ENCODE measurements at places on chromosomes 7 and 10. TPM values are rescaled to one million over a fixed set of nuclear protein-coding genes. Genes with fewer than 3 reads are reported as not detected.

DNA sequence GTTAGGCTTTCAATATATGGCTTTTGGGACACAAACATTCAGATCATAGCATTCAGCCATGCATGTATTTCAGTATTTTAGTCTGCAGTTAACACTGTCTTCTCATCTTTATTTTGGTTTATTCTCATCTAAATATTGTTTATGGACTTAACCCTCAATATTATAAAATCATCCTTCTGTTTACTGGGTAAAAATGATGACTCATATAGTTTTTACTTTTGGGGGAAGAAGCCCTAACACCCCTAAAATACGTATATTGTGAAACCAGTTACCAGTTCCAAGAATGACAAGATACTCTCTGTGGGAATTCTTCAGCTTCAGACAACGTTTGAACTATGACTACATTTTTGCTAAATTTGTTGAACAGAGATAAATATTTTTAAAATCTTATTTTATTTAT, 505.4 kb downstream of the LRMDA start:
- no peak for DNase-seq

GRCh38 chr10:79488336-79488735, 24.0 kb upstream of the EIF5AL1 start:
- DNase-seq = no peak

GRCh38 chr7:98956469-98956868, 78.1 kb downstream of the TRRAP start:
- DNase-seq = no peak

DNA sequence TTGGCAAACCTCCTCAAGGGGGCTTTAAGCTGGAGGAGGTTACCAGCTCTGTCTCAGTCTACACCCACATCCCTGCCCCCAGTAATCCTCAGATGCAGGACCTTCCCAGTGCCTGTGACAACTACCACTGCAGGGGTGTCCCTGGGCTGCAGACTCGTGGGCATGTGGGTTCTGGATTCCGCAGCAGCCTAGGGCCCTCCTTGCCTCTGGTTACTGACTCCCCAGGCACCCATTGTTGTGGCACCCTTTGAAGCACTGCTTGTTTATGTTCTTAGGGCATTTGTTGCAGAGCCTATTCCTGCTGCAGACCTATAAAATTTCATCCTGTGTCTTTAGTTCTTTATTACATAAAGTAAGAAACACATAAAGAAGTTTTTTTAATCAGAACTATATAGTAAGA, 51.1 kb upstream of the GJD4 start:
- DNase-seq = no peak

- DNase-seq = no peak
These were observed 176.2 kb downstream of the PTEN start for GRCh38 chr10:88039496-88040200.

- no peak for DNase-seq
These were observed 19.2 kb upstream of the PDLIM1 start for GRCh38 chr10:95309958-95310357.

- no peak for DNase-seq
These were observed 345.3 kb downstream of the CXCL12 start for GRCh38 chr10:44039599-44039998.

DNA sequence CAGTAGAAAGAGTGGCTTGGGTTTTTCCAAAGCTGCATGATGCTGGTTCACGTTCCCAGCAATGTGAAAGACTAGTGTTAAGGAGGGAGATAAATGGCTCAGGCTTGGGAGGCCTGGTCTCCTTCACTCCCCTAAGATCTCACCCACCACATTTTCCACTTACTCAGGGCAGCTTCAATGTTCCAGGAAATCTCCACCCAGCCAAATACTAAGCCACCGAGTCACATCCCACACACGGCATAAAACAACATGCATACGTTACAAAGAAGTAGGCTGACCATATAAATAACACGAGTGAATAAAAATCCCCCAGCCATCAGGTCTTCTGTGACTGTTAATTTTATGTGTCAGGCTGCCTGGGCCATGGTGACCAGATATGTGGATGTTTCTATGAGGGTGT, 303.5 kb downstream of the SFMBT2 start:
- DNase-seq = no peak

- no peak for DNase-seq
These were observed 26.9 kb downstream of the PRSS2 start for GRCh38 chr7:142797391-142798377.

- DNase-seq = no peak
These were observed 137.2 kb upstream of the IGFBP3 start for GRCh38 chr7:46058086-46058823.

GRCh38 chr7:102916426-102916825, 3.6 kb downstream of the LRRC17 start:
- no peak for DNase-seq

- no peak for DNase-seq
These were observed 176.8 kb upstream of the RHOBTB1 start for GRCh38 chr10:61120805-61121204.

GRCh38 chr7:1823376-1824150, 153.5 kb downstream of the ELFN1 start:
- no peak for DNase-seq

GRCh38 chr10:1175956-1176565, 119.9 kb downstream of the WDR37 start:
- no peak for DNase-seq

- DNase-seq = no peak
These were observed 10.2 kb upstream of the CH25H start for GRCh38 chr10:89217057-89217990.

The GOLGA7B gene
- polyA plus RNA-seq = 0.15 TPM

The SAP25 gene
- 4.9 TPM for polyA plus RNA-seq

The ENO4 gene
- polyA plus RNA-seq = 1.3 TPM

The GSTK1 gene
- polyA plus RNA-seq = 227 TPM

The TMEM184A gene
- 7.2 TPM for polyA plus RNA-seq
